Motor neuron (in vitro differentiated cells): ENCODE measurements at places on chromosomes 12 and 14. TPM values are rescaled to one million over a fixed set of nuclear protein-coding genes. Genes with fewer than 3 reads are reported as not detected.

Gene POTEM
- total RNA-seq: 0.19 TPM in 1 of 2 replicates, not detected in the other

- no peak for ATAC-seq
Observed at GRCh38 chr12:1881936-1882335, 36.5 kb downstream of the CACNA2D4 start.

Gene ANKRD33
- 1.2 TPM in 1 of 2 replicates, not detected in the other for total RNA-seq

Gene XPOT
- 84.0 and 88.8 TPM in 2 replicates for total RNA-seq

Gene AGAP2
- total RNA-seq: 12.8 and 13.5 TPM in 2 replicates

- ATAC-seq: no peak
Observed at GRCh38 chr12:104942075-104942474, 16.0 kb downstream of the SLC41A2 start.

DNA sequence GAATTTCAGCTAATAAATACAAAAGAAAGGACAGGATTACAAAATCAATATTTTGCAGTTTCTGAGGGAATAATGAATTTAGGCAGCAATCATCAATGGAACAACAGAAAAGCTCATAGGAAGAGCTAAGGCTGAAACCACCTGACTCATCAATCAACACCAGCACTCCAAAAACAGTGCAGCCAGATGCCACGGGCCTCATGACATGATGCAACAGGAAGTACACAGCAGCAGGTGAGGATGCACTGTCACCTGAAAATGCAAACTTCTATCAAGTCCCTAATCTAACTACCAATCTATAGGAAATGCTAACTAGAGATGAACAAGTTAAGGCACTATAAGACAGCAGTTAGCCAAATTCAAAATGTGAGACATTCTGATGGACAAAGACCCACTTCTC is 21.7 kb downstream of the GNS start:
- no peak for ATAC-seq

Gene ASCL1
- total RNA-seq: 5.2 and 6.8 TPM in 2 replicates

GRCh38 chr14:98085751-98086150 is 1186.2 kb downstream of the BCL11B start:
- ATAC-seq: no peak

- ATAC-seq: peak; percentile 86
Observed at GRCh38 chr12:49903700-49904423, at the start of gene FAIM2. TSS of gene FAIM2 (minus strand) at chr12:49903900. CDS start at chr12:49903792, 108 bp downstream.

- no peak for ATAC-seq
Observed at GRCh38 chr14:60114881-60115280, 23.2 kb downstream of the PCNX4 start.

GRCh38 chr12:12334367-12335040 is 15.5 kb downstream of the MANSC1 start:
- ATAC-seq: peak; percentile 13

DNA sequence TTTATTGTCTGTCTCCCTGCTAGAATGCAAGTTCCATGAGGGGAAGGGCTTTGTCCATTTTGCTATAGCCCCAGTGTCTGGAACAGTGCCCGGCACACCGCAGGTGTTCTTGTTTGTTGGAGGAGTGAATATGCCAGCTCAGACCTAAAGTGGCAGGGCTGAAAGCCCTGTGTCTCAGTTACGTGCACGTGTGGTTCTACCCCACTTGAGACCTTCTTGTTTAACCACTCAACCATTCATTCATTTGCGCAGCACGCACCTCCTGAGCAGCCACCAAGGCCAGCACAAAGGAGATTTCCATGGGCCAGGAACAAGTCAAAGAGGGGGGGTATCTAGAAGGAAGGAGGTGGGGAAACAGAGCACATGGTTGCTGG is 338.0 kb upstream of the FKBP4 start:
- ATAC-seq: no peak

DNA sequence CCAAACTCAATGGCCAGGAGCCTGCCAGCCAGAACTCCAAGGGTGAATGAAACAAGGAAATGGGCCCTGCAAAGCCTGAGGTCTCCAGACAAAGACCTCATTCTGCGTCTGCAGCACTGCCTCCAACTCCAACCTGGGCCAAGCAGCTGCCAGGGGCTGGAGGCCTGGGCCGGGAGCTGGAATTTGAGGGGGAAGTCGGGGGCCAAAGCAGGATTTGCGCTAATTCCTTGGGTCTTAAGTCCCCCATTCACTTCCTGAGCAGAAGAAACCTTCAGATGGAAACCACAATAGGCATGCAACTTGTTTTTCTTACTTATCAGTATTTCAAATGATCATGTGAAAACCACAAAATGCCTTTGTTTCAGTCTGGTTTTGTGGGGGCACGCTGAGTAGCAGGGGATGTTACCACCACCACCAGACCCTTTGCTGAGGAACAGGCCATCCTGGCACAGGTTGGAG is 23.0 kb upstream of the TC2N start:
- ATAC-seq: no peak

Gene SLC10A1
- 1.5 and 2.8 TPM in 2 replicates for total RNA-seq

GRCh38 chr12:96187956-96188355 is 6.2 kb upstream of the ELK3 start:
- ATAC-seq: no peak

DNA sequence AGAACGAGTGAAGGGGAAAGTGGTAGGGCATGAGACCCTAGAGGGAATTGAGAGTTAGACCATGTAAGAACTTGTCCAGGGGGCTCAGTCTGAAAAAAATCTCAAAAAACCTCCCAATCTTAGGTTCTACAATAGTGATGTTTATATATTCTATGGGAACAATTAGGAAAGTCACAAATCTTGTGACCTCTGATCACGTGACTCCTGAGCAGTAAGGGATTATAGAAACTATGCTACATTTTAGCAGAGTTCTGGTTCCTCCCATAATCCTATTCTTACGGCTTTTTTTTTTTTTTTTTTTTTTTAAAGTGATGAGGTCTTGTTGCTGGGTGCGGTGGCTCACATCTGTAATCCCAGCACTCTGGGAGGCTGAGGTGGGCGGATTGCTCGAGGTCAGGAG is 5.8 kb downstream of the ADCK1 start:
- ATAC-seq: no peak

- no peak for ATAC-seq
Observed at GRCh38 chr12:87116780-87117179, 860.6 kb upstream of the MGAT4C start.

GRCh38 chr14:51680031-51680430 is 28.3 kb downstream of the FRMD6 start:
- ATAC-seq: no peak

Gene NTS
- not detected in 2 replicates for total RNA-seq

Gene TXNDC16
- total RNA-seq: 23.4 and 24.2 TPM in 2 replicates

GRCh38 chr12:68878283-68878682 is 54.7 kb downstream of the CPM start:
- ATAC-seq: no peak

- no peak for ATAC-seq
Observed at GRCh38 chr14:99875421-99875820, 82.2 kb downstream of the EML1 start.

DNA sequence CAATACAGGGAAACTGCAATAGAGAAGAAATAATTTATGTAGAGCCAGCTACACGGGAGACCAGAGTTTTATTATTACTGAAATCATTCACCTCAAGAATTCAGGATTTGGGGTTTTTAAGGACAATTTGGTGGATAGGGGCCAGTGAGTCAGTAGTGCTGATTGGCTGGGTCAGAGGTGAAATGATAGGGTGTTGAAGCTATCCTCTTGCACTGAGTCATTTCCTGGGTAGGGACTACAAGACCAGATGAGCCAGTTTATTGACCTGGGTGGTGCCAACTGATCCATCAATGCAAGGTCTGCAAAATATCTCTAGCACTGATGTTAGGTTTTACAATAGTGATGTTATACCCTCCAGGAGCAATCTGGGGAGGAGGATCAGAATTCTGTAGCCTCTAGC is 486.3 kb downstream of the LRIG3 start:
- peak; percentile 63 for ATAC-seq

Gene FAM90A1
- total RNA-seq: 0.38 and 0.68 TPM in 2 replicates

Gene KIF26A
- total RNA-seq: 0.16 and 0.20 TPM in 2 replicates

DNA sequence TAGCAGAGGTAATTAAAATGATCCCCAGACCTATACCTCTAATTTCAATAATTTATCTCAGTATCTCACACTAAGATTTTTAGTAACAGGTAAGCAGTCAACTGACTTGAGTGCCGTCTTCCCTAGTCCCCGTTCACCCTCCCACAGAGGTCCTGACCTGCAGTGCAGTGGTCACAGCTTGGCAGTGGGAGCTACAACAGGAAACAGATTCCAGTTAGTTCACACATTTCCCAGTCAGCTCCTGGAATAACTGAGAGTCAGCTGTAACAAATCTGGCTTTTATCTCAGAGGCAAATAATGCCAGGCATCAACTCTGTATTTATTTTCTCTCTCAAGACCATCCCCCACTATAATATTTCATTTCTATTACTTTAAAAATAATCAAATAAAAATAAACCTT is 308.2 kb downstream of the ATP23 start:
- no peak for ATAC-seq

Gene DUSP16
- total RNA-seq: 10.3 and 11.8 TPM in 2 replicates

GRCh38 chr14:43410631-43411030 is 1096.5 kb downstream of the FSCB start:
- ATAC-seq: no peak

- ATAC-seq: no peak
Observed at GRCh38 chr12:105980533-105980932, 158.2 kb downstream of the NUAK1 start.

- no peak for ATAC-seq
Observed at GRCh38 chr12:57473392-57473791, 6.3 kb downstream of the ARHGAP9 start.

Gene NOXRED1
- total RNA-seq: 0.67 and 0.87 TPM in 2 replicates

- ATAC-seq: no peak
Observed at GRCh38 chr14:101590062-101590461, 28.8 kb downstream of the DIO3 start.

DNA sequence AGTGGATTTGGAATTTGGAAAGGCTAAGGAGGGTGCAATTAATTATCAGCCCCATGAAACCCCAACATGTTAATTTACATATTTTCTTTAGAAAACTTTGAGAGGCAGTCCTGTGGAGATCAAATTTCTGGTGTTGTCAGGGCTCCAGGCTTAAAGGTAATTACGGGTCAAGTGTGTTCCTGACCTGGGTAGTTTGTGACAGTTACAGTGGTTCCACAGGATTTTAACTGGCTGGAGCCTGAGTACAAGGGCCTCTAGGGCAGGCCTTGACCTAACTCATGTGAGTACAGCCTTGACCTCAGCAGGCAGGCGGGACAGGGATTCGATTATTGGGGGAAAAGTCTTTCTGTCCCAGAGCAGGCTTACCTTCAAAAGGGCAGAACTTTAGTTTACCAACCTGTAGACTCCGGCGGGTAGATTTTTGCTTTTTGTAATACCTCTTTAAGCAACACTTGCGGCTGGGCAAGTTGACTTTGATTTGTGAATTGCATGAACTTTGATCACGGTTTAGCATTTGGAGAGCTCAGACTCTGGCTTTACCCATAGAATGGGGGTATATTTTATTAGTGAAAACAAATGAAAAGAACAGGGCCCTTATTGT is 8.4 kb upstream of the PPTC7 start:
- no peak for ATAC-seq

Gene SOAT2
- total RNA-seq: 0.81 and 1.8 TPM in 2 replicates

GRCh38 chr14:23431486-23431885 is 4.0 kb downstream of the MYH7 start:
- ATAC-seq: no peak

Gene RASSF3
- total RNA-seq: 8.9 and 10.6 TPM in 2 replicates

Gene TRPV4
- not detected in 2 replicates for total RNA-seq

Gene CCDC197
- total RNA-seq: 0.19 and 0.66 TPM in 2 replicates
